Esophagus squamous epithelium (tissue), 5 donors: ENCODE measurements at places on chromosomes 12 and 14. TPM values are rescaled to one million over a fixed set of nuclear protein-coding genes. Genes with fewer than 3 reads are reported as not detected.

GRCh38 chr14:59131938-59132795 is 56.3 kb upstream of the DAAM1 start:
- no peak overlapping the region for H3K4me3 ChIP-seq
- no peaks in the 10 kb centered on the region for H3K4me1 ChIP-seq
- no peaks in the 10 kb centered on the region for H3K36me3 ChIP-seq
- H3K27me3 ChIP-seq, result no peaks in the 10 kb centered on the region
- no peak for DNase-seq

- no peaks in the 10 kb centered on the region for H3K27me3 ChIP-seq
- H3K4me3 ChIP-seq, result no peak overlapping the region
- H3K4me1 ChIP-seq, result no peaks in the 10 kb centered on the region
- no peaks in the 10 kb centered on the region for H3K36me3 ChIP-seq
- no peak for DNase-seq
- no peak overlapping the region for H3K27ac ChIP-seq
Measured at GRCh38 chr14:54728700-54729527, 162.0 kb downstream of the SAMD4A start.

DNA sequence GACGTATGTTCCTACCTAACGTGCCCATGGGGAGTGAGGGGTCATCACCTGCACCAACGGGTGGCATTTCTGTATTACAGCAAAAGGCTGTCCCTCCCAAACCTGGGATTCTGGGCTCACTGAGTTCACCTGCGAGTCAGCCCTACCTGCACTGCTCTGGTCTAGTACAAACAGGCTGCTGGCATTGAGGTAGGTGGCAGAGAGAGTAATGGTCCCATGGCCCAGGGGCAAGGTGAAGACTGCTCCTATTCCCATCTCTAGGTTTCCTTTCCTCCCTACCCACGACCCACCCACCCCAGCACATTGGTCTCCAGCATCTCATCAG is 421 bp downstream of the SUOX start:
- DNase-seq, result no peak
- H3K27me3 ChIP-seq, result no peaks in the 10 kb centered on the region
- peaks cover 14% of the 10 kb centered on the region for H3K4me1 ChIP-seq
- H3K27ac ChIP-seq, result peak overlapping the region; percentile 75
- H3K36me3 ChIP-seq, result peaks cover 12% of the 10 kb centered on the region

GRCh38 chr12:42617622-42618021 is 28.1 kb upstream of the PRICKLE1 start:
- DNase-seq, result no peak
- H3K4me3 ChIP-seq, result no peak overlapping the region
- H3K4me1 ChIP-seq, result no peaks in the 10 kb centered on the region
- no peak overlapping the region for H3K27ac ChIP-seq

- no peak overlapping the region for H3K27ac ChIP-seq
- no peak for DNase-seq
- no peaks in the 10 kb centered on the region for H3K27me3 ChIP-seq
- H3K4me3 ChIP-seq, result no peak overlapping the region
Measured at GRCh38 chr12:60059180-60059579, 463.4 kb downstream of the SLC16A7 start.

DNA sequence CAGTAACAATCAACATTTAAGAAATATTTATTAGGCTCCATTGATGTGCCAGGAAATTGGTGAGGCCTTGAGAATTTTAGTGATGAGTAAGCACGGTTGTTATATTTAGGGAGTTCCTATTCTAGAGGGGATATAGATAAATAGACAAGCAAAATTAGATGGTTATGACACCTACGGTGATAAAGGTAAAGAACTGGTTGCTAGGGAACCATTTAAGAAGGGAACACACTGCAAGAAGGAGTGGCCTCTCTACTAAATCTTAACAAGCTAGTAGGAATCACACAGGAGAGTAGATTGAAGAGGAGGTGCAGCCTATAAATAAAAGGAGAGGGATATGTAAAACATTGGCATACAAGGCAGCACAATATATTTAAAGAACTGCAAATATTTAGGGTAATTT is 155.2 kb downstream of the LRIG3 start:
- no peak for DNase-seq
- no peaks in the 10 kb centered on the region for H3K27me3 ChIP-seq
- H3K27ac ChIP-seq, result no peak overlapping the region

DNA sequence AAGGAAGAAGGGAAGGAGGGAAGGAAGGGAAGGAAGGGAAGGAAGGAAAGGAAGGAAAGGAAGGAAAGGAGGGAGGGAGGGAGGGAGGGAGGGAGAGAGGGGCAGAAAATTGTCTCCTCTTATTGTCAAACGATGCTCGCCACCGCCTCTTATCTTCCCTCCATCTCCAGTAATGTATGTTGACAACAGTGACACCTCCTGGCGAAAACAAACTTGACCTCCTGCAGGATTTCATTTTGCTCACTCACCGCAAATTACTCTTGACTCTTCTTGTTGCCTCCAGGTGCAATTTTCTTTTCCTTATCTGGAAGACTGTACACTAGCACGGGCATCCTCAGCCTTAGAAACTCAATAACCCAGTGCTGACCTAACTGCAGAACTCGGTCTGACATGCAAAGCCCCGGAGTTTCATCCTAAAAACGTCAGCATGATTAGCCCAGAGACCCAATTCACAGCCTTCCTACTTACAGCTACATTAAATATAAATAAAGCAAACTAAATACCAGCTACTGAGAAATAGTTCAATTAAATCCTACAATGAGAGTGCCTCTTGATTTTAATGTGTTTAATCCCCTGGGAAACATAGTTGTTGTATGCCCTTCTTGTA is 512.4 kb upstream of the TMPO start:
- H3K4me3 ChIP-seq, result no peak overlapping the region
- H3K4me1 ChIP-seq, result no peaks in the 10 kb centered on the region
- no peak overlapping the region for H3K27ac ChIP-seq

DNA sequence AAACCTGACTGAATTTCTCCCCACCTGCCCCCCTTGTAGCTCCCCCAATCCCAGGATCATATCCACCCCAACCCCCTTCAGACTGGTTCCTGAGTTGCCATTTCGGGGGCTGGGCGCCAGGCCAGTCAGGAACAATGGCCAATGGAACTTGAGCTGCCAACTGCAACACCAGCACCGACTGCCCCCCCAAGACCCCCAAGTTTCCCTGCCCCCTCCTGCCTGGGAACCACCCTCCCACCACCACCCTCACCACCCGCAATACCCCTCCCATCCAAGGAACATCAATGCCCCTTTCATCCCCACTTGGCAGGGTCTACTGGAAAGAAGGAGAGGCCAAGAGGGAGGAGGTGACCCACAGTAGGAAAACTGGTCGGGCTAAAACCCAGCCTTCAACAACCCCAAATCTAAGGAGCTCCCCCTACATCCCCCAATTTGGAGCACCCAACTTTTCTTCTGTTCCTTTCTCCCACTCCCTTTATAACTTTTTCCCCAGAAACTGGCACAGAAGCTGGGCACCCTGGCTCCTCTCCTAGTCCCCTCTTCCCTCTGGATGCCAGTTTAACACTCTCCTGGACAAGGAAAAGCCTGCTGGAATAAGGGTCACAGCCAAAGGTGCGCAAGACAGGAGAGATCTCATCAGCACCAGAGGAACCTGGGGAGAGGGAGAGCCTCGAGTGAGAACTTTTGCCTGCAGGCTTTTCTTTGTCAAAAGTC is 1.6 kb upstream of the NDRG2 start:
- DNase-seq, result no peak
- H3K36me3 ChIP-seq, result no peaks in the 10 kb centered on the region
- H3K4me3 ChIP-seq, result no peak overlapping the region
- peaks cover 25% of the 10 kb centered on the region for H3K4me1 ChIP-seq
- H3K27me3 ChIP-seq, result no peaks in the 10 kb centered on the region
- peak overlapping the region; percentile 95 for H3K27ac ChIP-seq

DNA sequence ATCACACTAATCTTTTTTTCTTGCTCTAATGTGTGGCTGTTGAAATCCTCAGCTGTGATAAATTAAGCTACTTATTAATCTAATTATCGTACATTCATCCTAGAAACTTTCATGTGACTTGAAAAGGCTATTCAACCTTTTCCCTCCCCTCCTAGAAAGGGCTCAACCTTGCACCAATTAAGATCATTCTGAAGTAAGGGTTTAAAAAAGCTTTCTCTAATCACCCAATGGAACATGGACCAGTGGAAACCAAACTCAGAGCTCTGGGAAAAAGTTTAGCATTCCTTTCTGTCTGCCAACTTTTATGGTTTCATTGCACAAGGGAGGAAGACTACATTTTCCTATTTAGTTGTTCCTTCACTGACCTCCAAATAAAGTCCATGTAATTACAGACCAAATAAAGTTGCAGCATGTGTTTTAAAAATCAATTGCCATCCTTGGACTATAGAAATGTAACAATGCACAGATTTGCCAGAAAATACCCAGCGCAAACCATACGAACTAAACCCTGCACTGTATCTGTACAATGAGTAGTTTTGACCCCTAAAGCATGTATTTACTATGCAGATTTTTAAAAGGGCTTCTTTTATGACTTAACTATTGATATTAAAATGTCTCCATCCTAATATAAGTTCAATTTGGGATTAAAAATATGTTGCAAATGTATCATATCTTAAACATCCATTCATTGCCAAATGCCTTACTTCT is 142.6 kb upstream of the OTX2 start:
- no peak for DNase-seq
- H3K27me3 ChIP-seq, result no peaks in the 10 kb centered on the region
- no peak overlapping the region for H3K27ac ChIP-seq
- no peaks in the 10 kb centered on the region for H3K4me1 ChIP-seq

DNA sequence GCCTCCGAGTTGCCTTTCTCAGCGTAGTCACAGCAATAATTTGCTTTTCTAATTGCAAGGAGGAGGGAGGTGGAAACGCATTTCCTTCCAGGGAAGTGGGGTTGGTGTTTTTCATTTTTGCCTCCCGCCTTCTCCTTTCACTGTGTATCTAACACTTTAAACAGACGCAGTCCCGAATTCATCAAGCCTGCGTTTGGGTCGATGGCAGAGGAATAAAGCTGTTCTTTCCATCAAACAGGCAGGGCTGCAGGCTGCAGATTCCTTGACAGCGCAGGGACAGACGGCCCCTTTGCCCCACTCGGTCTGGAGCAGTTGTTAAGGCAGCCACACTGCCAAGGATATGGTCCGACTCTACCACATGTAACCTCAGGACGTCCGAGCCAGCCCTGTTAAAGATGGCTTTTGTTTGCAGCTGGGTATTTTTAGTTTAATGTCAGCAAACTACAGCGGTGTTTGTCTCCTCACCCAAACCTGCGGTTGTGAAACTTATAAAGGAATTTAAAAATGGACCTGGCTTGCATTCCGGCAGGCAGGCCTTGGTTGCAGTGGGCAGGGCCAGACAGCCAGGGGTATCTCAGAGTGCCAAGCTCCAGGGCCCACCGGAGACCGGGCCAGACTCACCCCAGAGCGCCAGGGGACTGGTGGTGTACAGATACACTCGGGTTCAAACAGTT is 2.1 kb downstream of the CHST11 start:
- H3K36me3 ChIP-seq, result no peaks in the 10 kb centered on the region
- H3K27ac ChIP-seq, result peak overlapping the region; percentile 88
- DNase-seq, result no peak
- H3K4me1 ChIP-seq, result peaks cover 36% of the 10 kb centered on the region
- H3K4me3 ChIP-seq, result peak overlapping the region; percentile 62

GRCh38 chr12:89155826-89156225 is 196.5 kb downstream of the DUSP6 start:
- no peak for DNase-seq
- no peaks in the 10 kb centered on the region for H3K27me3 ChIP-seq
- no peak overlapping the region for H3K4me3 ChIP-seq

DNA sequence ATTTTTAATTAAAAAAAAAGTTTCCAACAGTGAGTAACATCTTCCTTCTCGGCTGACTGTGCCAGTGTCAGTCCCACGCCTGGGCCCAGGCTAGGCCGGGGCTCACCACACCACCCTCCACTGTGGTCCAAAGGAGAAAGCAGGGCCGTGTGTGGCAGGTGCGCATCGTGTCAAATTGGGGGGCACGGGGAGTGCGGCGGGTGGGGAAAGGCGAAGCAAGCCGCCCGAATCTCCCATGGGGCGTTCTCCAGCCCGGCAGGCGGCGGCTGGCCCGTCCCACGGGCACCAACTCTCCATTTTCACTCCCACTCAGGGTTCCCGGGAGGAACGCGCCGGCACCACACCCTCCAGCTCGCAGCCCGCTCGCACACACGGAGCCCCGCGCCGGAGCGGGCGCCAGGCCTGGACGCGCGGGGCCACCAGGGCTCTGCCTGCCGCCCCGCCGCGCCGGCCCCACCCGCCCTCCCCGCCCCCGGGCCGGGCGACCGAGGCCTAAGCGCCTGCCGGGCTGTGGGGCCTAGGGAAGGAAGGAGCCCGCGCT is 604 bp downstream of the EEA1 start:
- peak overlapping the region; percentile 97 for H3K27ac ChIP-seq
- H3K27me3 ChIP-seq, result no peaks in the 10 kb centered on the region
- H3K36me3 ChIP-seq, result no peaks in the 10 kb centered on the region
- H3K4me1 ChIP-seq, result peaks cover 56% of the 10 kb centered on the region
- DNase-seq, result no peak
- H3K4me3 ChIP-seq, result peak overlapping the region; percentile 75

GRCh38 chr12:64694130-64695040 is 64.8 kb downstream of the GNS start:
- DNase-seq, result no peak
- no peak overlapping the region for H3K4me3 ChIP-seq
- no peak overlapping the region for H3K27ac ChIP-seq
- H3K36me3 ChIP-seq, result no peaks in the 10 kb centered on the region
- H3K4me1 ChIP-seq, result peaks cover 14% of the 10 kb centered on the region

- no peak for DNase-seq
- peaks cover 24% of the 10 kb centered on the region for H3K4me1 ChIP-seq
- no peaks in the 10 kb centered on the region for H3K27me3 ChIP-seq
- H3K4me3 ChIP-seq, result no peak overlapping the region
Measured at GRCh38 chr12:47785036-47785886, 12.2 kb downstream of the SLC48A1 start.

DNA sequence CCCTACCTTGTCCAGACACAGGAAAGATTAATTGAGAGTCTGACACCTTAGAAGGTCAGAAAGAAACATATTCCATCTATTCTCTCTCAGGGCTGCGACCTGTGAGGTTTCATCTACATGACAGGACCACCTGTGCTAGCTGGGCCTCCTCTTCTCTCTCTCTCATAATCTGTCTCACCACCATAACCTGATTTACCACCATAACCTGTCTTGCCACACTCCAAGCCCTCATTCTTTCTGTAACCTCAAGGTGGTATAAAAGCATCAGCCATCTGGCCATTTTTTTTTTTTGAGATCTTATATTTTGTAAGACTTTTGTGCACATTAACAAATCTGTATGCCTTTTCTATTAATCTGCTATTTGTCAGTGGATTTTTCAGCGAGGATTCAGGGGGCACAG is 75.5 kb downstream of the ACADS start:
- H3K4me3 ChIP-seq, result no peak overlapping the region
- H3K36me3 ChIP-seq, result peaks cover 16% of the 10 kb centered on the region
- no peak for DNase-seq
- no peaks in the 10 kb centered on the region for H3K4me1 ChIP-seq
- no peaks in the 10 kb centered on the region for H3K27me3 ChIP-seq

The SERPINA9 gene
- not detected for total RNA-seq

The CD163L1 gene
- total RNA-seq, result 1.5 TPM

The TAS2R46 gene
- not detected for total RNA-seq

The MLEC gene
- 20.7 TPM for total RNA-seq

The CPNE6 gene
- total RNA-seq, result not detected

The NRIP2 gene
- total RNA-seq, result not detected

The GRIP1 gene
- total RNA-seq, result 8.1 TPM
